ENCODE measurements at places on chromosomes 2 and 18.

DNA sequence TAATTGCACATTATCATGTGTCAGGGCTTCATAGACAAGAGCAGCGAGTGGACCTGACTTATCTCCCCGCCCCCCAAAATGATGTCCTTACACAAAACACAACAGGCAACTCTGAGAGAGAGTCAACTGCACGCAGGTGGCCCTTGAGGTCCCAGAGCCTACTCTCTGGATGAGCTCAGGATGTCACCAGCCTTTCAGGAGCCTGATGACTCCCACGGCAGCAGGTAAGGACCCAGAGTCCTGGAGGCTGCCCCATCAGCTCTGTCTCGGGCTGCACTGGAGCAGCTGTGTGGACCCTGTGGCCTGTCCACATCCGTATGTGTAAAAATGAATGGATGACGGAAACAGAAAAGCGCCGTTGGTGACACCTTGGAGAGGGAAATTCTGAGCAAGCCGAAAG is 130.9 kb downstream of the HDAC4 start:
- DNase-seq = no peak

GRCh38 chr2:109339519-109339966 is 210.5 kb downstream of the SH3RF3 start:
- DNase-seq = peak; percentile 94

GRCh38 chr2:223203971-223204929 is 152.3 kb downstream of the KCNE4 start:
- peak; percentile 47 for DNase-seq

- DNase-seq = peak; percentile 68
These were observed 57.1 kb downstream of the RMDN2 start for GRCh38 chr2:37982147-37982582.

DNA sequence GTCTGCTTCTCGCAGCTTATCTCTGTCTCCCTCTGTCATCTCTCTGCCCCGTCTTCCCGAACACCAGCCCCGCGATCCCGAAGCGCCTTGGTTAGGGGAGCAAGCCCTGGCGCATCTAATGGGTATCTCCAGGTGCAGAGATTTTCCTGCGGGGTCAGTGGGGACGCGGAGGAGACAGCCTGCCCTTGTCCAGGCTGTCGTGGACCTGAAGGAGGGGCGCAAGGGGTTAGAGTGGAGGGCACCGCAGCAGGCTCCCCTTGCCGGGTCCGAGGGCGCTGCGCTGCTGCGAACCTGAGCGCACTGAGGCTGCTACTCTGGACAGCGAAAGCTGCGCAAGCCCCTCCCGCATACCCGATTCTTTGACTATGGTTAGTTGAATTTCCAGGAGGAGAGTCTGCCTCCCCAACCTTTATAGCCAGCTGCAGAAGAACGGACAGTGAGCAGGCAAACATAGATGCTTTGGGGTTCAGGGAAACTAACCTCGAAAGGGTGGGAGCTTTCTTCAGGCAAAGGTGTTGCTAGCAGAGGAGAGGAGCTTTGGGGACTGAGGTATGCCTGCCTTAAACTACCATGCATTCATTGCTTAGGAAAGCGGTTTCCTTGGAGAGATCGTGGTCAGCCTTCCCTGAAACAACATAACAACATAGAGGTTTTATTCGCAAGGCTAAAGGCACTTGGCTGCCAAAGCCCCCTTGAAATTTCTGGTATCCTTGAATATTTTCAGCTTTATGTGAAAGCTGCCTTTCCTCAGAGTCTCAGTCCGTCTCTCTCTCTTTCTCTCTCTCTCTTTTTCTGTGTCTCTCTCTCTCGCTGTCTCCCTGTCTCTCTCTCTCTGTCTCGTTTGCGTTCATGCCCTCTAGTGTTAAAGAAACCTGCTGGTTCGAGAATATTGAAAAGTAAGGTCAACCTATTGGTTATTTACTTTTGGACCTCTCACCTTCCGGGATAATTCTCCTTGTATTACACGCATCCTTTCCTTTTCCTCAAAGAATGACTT is 1.6 kb downstream of the GALNT13 start:
- no peak for DNase-seq

- DNase-seq = no peak
These were observed 10.1 kb downstream of the CTIF start for GRCh38 chr18:48548921-48549320.

DNA sequence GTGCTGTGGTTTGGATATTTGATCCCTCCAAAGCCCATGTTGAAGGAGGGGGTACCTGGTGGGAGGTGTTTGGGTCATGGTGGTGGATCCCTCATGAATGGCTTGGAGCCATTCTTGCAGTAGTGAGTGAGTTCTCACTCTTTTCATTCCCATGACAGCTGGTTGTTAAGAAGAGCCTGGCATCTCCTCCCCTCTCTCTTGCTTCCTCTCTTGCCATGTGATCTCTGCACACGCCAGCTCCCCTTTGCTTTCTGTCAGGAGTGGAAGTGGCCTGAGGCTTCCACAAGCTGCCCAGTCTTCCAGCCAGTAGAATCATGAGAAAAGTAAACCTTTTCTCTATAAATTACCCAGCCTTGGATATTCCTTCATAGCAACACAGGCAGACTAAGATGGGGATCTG is 8.6 kb downstream of the ADD2 start:
- no peak for DNase-seq

- no peak for DNase-seq
These were observed 11.9 kb upstream of the SLC14A1 start for GRCh38 chr18:45712061-45712460.

DNA sequence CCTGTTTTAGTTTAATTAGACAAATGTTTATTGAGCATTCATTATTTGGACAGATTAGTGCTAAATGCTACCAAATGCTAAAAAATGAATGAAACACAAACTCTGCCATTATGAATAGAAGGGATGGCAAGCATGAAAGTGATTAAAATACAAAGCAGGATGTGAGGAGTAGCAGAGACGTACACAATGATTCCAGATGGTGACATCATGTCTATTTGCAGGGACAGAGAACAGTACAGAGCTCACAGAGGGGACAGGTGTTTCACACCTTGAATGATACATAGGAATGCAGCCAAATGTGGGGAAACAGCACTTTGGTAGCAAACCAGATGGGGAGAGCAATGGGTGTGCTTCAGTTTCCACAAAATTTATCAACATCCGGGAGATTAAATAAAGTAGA is 76.3 kb downstream of the CD226 start:
- DNase-seq = no peak

DNA sequence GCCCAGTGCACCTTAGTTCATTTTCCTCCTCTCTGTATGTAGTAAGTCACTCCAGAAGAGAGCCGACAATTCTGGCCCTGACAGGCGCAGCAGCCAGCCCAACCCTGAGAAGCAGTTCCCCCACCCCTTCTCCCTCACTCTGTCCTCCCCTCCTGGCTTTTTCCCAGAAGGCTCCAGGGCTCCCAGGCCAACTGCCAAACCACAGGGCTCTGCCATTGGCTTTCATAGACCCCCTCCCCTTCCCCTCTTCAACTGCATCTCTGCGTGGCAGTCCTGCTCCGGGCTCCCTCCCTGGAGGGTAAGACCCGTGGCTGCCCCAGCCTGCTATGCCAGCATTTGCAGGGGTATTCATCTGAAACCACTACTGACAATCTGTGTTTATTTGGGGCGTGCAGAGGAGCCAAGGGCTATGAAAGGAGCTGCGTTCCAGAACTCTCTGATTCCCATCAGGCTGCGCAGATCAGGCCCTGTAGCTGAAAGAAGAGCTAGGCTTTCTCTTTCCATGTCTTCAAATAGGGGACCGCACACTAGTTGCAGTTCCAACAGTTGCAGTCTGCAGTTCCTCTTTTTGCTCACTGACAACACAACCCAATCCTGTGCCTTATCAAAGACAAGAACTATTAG is 388.6 kb upstream of the TNP1 start:
- no peak for DNase-seq

GRCh38 chr18:55324166-55324565 is 263.8 kb downstream of the TCF4 start:
- no peak for DNase-seq

DNA sequence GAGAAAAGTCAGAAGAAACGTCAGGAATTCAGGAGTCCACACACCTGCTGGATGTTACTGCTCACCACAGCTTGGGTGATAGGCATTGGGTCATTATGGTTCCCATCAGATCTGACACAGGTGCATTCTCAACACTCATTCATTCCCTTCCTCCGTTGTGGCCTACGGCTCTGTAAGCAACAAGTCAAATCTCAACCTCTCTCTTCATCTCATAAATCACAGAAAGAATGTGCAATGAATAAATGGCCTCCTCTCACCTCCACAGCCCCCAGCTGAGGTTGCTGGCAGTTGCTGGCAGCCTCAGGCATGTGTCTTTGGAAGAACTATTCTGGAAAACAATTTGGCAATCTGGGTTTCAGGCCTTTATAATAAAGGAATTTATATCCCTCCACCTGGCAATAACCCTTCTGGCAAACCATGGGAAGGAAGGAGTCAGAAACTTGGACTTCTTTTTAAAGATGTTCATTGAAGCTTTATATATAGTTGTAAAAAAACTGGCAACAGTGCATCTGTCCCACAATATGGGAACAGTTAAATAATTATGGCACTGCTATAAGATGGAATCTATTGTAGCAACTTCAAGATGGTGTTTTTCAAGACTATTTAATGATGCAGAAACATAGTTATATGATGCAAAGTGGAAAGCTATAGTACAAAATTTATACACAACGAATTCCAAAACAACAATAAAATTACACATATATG is 175.4 kb downstream of the ANAPC1 start:
- DNase-seq = no peak

GRCh38 chr2:121309801-121310200 is 24.8 kb upstream of the TFCP2L1 start:
- no peak for DNase-seq

DNA sequence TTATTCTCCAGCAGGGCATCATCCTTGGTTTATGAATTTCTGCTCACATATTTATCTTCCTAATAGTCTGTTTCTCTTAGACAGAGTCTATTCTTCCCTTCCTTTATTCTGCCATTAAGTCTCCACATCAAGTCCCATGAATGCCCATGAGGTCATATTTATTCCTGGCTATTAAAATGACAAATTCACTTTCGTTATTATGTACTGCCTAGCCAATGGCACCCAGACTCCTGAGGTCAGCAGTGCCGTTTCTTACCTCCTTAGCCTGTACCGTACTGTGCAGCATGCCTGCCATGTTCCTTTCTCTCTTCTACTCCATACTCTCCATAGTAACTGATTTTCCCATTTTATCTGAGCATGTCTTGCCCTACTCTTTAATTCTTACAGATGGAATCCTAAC is 82.3 kb upstream of the SPTBN1 start:
- no peak for DNase-seq

- no peak for DNase-seq
These were observed 67.9 kb upstream of the STPG4 start for GRCh38 chr2:47222826-47223554.

DNA sequence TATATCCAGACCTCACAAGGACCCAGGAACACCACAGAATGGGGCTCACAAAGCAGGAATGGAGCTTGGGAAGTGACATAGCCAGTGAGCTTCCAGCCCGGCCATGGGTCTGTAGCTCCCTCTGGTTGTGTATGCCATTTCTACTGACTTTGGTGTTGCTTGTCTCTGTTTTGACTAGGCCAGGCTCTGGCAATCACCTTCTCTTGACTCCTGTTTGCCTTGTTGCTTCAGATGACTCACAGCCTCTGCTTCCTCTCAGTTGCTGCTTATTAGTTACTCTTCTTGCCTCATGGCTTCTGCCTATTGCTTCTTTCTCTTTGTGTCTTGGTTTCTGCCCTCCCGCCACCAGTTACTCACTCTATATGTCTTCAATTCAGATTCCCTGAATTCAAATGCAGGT is 15.8 kb upstream of the IER3IP1 start:
- DNase-seq = peak; percentile 34

GRCh38 chr2:109325570-109325969 is 196.6 kb downstream of the SH3RF3 start:
- peak; percentile 30 for DNase-seq

DNA sequence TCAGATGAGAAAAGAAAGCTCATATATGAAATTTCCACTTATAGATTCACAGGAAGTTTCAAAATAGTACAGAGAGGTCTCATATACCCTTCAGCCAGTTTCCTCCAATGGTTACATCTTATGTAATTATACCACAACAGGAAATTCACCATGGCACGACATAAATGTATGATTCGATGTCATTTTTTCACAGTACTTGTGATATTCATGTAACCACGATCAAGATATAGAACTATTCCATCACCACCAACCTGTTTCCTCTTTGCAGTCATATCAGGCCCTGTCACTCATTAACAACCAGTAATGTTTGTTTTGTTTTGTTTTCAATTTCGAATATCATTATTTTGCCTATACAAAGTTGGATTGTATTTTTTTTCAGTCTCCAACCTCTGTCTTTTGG is 314.3 kb upstream of the POU3F3 start:
- no peak for DNase-seq

- no peak for DNase-seq
These were observed 307.3 kb downstream of the GBX2 start for GRCh38 chr2:235860871-235861270.

DNA sequence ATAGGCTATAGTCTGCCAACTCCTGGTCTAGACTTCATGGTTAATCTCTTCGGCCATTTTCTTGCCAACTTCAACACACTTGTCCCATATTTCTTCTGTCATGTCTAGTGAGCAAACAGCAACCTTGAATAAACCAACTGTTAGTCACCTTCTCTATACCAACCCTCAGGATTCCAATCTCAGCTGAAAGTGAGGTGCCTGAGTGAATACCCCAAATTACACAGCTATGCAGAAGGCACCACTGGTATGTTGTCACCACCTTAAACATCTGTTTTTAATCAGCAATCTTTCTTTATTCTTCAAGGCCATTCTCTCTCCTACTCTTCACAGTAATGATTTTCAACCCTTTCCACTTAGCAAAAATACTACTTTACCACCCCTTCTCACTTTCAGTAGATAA is 39.3 kb downstream of the THOC1 start:
- DNase-seq = no peak

- DNase-seq = no peak
These were observed 465.2 kb upstream of the HS6ST1 start for GRCh38 chr2:128783896-128784295.

DNA sequence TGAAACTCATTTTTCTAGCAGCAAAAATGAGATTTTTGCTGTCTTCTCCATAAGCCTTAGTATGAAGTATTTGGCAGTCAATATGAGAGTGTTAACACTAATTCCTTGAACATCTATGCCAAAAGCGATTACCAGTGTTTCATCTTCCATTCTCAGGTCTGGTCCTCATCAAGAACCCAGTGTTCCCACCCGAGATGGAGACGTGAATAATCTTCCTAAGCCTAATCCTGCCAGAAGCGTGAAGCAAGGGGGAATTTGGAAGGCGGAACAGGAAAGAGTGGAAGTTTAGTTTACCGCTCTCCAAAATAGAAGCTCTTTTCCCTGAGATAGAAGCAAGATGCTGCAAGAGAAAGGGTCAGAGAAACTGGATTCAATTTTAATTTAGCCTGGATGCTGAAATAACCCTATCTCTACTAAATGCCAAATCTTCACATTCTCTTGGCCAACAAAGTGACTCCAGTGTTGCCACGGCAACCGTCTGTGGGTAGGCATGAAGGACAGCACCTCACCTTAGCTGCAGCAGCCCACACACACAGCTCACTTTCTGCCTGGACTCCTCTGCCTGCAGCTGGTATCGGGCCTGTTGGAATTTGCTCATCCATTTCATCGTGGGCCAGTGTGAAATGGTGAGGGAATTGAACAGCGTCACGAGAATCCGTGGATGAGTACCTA is 711.1 kb downstream of the CBLN2 start:
- DNase-seq = no peak

GRCh38 chr2:207734264-207734635 is 22.8 kb downstream of the CCNYL1 start:
- DNase-seq = peak; percentile 51

Measured in ELR (cell line).